ENCODE measurements at places on chromosomes 2 and 18. TPM values are rescaled to one million over a fixed set of nuclear protein-coding genes. Genes with fewer than 3 reads are reported as not detected.
A peak's percentile ranks its signal among the peaks of the same experiment; 100 is the strongest.

Gene CCDC68
- 0.82 TPM for total RNA-seq

Gene ACKR3
- total RNA-seq: 10.3 TPM

Gene BOLL
- not detected for total RNA-seq

Gene UBXN4
- 80.9 TPM for total RNA-seq

Gene PLCL1
- 13.0 TPM for total RNA-seq

Gene CD8B
- total RNA-seq: 0.27 TPM

Gene TUBB6
- total RNA-seq: 52.5 TPM

Gene UGT1A4
- total RNA-seq: not detected

Gene DYNAP
- not detected for total RNA-seq

Gene HADHA
- 62.0 TPM for total RNA-seq

DNA sequence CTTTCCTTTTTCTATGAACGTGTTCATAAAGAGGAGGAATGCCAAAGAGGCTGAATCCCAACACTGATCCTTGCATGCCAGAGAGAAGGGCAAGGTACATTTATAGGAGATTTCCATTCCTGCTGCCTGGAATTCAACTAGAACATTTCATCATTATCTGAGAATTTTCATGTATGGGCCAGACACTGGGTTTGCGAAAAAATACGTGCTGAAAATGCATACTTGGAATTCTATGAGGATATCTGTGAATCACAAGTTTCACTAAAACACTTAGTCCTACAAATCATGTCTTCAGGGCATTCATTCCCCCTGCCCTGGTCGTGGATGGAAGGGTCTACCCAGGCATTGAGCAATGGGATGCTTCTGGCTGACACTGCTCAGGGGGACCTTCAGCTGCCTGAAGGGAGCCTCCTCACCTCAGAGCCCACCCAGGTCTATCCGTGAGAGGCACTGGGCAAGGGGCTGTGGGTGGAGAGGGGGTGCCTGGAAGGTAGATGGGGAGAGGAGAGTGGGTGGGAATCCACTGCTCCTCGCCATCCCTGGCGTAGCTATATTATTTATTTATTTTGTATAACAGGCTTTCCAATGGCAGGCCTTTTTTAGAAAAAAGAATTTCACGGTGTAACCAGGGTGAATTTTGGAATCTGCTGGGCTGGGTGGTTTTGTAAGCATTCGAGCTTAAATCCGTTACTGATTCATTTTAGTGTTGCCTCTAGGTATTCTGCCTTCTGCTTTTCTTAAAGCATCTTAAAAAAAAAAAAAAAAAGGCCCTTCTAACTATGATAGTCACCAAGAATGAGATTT lies 560.6 kb upstream of the ID2 start:
- DNase-seq: no peak

GRCh38 chr2:29241955-29242565 lies 126.8 kb downstream of the CLIP4 start:
- no peak for DNase-seq

- DNase-seq: no peak
Measured at GRCh38 chr2:129610766-129611165, 368.7 kb upstream of the RAB6C start.

- DNase-seq: no peak
Measured at GRCh38 chr2:119252186-119253113, 28.8 kb downstream of the STEAP3 start.

GRCh38 chr2:127479219-127479825 lies 47.0 kb downstream of the IWS1 start:
- peak; percentile 47 for DNase-seq

GRCh38 chr2:44939106-44940048 lies 2.1 kb upstream of the SIX3 start:
- no peak for DNase-seq

DNA sequence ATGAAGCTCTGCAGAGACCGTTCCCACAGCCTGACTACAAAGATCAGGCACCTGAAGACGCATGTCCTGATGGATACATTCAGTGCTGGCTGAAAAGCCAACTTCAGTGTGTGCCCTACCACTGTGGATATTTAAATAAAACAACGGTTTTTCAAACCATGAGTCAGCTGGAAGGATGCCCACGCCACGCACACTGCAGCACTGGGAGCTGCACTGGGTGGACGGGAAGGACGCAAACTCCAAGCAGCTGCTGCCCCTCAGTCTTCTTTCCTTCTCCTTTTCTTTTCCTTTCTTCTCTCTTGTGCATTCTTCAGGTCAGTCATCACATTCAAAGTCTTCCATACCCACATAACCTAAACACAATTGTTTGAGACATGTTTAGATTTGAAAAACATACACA lies 7.9 kb downstream of the TMEM18 start:
- no peak for DNase-seq

DNA sequence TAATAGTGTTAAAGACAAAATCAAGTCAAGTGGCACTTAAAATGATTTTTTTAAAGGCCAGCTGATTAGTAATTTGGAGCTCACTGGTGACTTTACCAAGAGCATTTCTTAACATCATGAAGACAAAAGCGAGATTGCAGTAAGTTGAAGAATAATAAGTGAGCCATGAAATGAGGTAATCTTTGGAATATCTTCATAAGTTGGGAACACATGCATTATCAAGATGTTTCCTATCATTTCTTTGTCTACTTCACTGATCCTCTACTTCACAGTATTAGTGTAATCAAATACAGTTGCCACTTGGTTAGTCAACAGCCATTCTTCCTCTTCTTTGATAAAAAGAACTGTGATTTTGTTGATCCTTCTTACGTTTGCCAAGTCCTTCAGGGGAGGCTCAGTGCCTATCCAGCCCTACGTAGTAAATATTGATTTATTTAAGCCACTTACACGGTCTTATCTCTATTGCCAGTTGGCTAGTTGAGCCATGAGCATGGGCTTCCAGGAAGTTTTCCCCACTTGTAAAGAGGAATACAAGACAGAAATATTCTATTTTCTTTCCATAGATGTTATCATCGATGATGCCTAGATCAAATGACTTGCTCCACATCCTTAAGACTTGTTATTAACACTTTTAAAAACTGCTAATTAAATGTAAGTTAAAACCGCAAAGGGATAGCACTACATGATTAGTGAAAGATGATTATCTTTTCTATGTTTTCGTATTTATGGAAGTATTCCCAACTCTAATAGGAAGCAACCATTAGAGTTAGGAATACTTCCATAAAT lies 46.1 kb downstream of the YES1 start:
- DNase-seq: no peak

GRCh38 chr18:53796040-53796729 lies 428.3 kb downstream of the MBD2 start:
- DNase-seq: no peak

- peak; percentile 70 for DNase-seq
Measured at GRCh38 chr18:46481048-46481846, 175.8 kb downstream of the LOXHD1 start.

GRCh38 chr18:49988733-49989132 lies 175.4 kb upstream of the ACAA2 start:
- DNase-seq: no peak

DNA sequence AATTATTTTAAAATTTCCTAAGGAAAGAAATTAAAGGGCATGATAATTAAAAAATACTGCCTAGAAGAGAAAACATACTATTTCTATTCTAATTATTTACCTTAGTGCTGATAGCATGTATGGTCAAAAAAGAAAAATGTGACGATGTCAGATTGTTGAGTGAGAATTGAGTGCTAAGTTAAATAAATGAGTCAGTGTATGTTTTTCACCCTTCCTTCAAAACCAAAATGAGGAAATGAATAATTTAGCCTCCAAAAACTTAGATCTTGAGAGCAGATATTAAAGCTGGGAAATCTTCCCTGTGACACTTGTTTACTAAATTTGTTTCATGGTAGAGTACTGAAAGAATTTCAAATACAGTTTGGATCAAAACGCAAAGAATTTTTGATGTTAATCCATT lies 58.6 kb upstream of the NYAP2 start:
- DNase-seq: no peak

- no peak for DNase-seq
Measured at GRCh38 chr2:58896638-58897037, 655.5 kb upstream of the FANCL start.

DNA sequence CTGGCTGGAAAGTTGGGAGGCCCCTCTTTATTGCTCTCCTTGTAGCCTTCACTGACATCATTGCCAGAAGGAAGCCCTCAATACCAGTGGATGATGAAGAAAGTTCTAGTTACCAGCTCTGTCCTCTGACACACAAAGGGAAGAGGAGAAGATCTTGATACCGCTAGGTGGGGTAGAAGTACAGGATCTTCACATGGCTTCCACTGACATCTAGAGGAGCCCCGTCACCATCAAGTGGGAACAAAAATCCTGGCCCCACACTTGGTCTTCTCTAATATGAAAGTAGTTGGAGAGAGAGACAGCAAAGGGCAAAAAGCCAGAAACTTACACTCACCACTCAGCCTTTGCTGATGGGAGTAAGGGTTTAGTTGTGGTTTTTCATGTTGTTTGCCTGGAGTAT lies 12.4 kb downstream of the XIRP2 start:
- no peak for DNase-seq

- DNase-seq: no peak
Measured at GRCh38 chr2:20580690-20581437, 70.0 kb downstream of the HS1BP3 start.

DNA sequence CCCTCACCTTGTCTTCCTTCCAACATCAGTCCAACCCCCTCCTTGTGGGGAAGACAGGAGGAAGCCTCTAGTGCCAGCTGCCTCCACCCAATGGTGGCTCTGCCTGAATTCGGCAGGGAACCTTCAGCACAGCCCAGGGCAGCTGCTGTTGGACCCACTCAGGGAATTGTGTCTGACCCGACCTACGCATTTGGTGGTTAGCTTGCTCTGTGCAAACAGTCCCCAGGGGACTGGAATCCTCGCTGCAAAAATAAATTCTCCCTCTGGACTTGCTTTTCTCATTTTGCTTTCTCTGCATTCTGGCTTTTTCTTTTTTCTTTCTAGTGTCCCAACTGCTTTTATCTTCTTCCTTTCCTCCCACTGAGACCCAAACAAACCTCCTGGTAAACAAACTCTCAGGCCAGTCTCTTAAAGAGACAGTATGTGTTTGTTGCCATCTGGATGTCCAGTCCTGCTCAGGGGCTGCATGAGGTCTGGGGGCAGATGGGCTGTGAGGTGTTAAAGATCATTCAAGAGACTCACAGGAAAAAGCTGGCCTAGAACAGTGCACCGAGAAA lies 137.7 kb upstream of the HAAO start:
- DNase-seq: no peak

DNA sequence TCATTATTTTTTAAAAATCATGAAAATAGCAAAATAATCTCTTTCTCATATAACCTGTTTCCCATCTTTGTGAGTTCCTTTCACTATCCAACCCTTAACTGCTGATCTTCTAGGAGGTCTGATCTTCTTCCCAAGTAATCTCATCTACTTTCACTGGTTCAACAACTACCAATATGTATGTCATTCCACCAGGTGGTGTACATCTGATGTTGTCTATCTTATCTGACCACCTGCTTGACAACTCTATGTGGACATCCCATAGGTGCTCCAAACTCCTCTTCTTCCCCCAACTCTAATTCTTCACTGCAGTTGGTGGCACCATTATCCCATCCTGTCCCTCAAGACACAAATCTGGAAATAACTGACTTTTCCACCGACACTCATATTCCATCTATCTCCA lies 62.5 kb downstream of the FAM228A start:
- DNase-seq: no peak

DNA sequence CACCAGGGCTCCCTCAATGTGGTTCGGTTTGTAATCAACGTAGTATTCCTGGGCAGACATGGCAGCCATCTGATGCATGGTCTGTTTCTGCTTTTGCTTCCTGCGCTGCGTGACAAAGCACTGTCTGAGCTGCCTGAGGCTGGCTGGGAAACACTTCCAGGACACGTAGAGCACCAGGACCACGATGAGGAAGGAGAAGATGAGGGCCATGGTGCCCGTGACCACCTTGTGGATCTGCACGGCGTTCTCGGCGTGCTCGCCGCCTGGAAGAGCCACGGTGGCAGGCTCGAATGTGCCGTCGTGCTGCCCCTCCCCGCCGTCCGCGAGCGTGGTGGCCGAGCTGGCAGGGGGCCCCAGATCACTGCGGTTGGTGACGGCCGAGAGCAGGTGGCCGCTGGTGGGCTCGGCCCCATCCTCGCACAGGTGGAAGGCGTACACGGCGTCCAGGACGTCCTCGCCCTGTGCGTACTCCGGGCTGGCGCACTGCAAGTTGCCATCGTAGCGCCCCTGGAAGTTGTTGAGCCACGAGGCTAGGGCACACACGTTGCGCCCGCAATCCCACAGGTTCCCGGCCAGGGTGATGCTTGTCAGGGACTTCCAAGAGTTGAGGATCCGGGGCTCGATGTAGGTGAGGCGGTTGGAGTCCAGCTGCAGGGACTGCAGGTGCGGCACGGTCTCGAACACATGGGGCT lies 2.1 kb downstream of the LRRTM1 start:
- DNase-seq: no peak

GRCh38 chr2:137888845-137889244 lies 75.4 kb upstream of the HNMT start:
- no peak for DNase-seq

- no peak for DNase-seq
Measured at GRCh38 chr2:56008661-56009431, 85.3 kb upstream of the EFEMP1 start.

- DNase-seq: peak; percentile 74
Measured at GRCh38 chr2:10006236-10007161, 36.9 kb upstream of the KLF11 start.

- no peak for DNase-seq
Measured at GRCh38 chr2:99970292-99970868, 172.0 kb downstream of the AFF3 start.

GRCh38 chr2:239897596-239898235 lies 127.4 kb downstream of the NDUFA10 start:
- DNase-seq: no peak

GRCh38 chr2:46814160-46814961 lies 101.2 kb downstream of the MCFD2 start:
- no peak for DNase-seq

- DNase-seq: no peak
Measured at GRCh38 chr2:97993926-97994325, 1.8 kb downstream of the TMEM131 start.

- no peak for DNase-seq
Measured at GRCh38 chr2:230701308-230701707, 11.3 kb upstream of the CAB39 start.

GRCh38 chr18:72965616-72966015 lies 97.8 kb upstream of the NETO1 start:
- no peak for DNase-seq

DNA sequence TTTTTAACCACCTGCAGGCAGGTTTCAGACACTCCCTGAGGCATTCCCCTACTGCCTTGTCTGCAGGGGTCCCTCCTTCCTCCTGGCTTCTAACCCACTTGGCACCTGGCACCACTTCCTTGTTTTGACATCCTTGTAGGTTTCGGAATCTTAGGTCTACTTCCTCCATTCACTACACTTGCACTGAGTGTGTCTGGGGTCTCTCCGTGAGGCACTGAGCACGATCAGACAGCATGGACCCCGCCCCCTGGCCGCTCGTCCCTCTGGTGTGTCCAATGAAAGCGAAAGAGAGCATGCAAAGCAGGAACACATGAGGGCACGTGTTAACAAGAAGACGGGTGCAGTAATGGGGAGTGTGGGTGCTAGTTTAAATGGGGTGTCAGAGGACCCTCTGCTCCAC lies 63.8 kb downstream of the HAUS1 start:
- no peak for DNase-seq

Data from cerebellum (tissue), 4 donors.